ENCODE measurements at places on chromosomes 11 and 22.

DNA sequence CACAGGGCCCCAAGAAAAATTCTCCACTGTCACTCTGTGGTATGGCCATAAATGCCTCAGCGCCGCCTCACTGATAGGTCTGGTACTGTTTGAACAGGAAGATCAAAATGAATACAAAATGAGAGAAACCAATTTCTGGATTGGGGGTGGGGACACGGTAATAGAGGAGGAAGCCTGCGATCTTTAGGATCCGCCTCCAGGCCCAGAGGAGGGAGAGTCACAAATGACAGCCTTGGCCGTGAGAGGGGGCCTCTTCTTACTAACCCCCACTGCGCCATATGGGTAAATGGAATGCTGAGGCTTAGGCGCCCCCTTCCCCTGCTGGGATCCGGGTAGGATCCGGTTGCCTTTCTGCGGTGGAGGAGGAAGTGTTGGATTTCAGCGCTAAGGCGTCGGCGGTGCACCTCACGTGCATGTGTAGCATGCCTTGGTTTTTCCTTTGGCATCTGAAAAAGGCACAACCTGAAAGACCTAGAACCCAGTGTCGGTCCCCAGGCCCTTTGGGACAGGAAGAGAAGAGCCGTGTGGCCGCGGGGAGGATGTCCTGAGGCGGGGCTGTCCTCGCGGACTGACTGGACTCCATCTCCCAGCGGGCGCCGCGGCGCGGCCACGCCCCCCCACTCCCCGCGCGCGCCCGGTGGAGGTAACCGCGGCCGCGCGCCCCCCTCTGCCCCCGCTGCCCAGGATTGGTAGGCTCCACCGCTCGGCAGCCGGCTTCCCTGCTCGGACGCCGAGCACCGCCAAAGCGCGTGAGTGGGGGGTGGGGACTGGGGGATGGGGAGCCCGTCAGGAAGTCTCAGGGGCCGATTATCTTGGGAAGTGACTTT lies 718 bp upstream of the MADD start:
- DNase-seq = peak; percentile 69

- DNase-seq = peak; percentile 22
Measured at GRCh38 chr11:105109855-105110687, 29.5 kb downstream of the CARD18 start.

DNA sequence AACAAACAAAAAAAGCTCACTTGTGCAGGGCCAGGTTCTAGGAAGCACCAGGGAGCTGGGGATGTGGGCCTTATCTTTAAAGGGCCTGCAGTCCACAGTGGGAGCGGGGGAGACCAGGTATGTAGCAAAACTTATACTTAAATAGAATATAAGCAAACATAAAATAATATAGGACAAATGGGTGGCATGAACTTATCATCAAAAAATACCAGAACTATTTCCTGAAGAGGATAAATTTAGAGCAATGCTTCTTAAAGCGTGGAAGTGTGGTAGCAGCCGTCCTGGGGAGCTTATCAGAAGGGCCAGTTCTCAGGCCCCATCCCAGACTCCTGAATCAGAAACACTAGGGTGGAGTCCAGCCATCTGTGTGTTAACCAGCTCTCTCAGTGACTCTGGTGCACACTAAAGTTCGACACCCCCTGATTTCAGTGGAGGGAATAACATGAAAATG lies 9.3 kb downstream of the VPS26B start:
- DNase-seq = no peak

GRCh38 chr11:86896441-86896841 lies 58.8 kb downstream of the FZD4 start:
- DNase-seq = peak; percentile 65

DNA sequence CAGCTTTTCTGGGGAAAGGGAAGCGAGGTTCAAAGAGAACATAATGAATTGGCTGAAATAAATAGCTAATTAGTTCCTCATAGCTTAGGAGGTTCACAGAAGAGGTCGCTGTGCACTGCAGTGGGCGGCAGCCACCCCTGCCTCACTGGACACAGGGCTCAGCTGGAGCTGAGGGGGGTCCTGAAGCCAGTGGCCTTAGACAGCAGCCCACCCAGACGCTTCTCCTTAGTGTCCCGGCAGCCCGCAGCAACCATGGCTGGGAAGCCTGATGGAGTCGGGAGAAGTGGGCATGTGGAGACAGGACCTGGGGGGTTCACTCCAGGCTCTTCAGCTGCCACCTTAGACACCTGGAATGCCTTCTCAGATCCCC lies 75.4 kb downstream of the TRIM29 start:
- no peak for DNase-seq

- DNase-seq = no peak
Measured at GRCh38 chr11:20762980-20763379, 93.6 kb downstream of the NELL1 start.

GRCh38 chr11:35419184-35419829 lies at the start of gene SLC1A2:
Gene SLC1A2 (minus strand): TSS chr11:35419558. CDS start chr11:35418966, 592 bp downstream.
- DNase-seq = no peak

GRCh38 chr22:21567456-21568346 lies at the start of gene UBE2L3:
Gene UBE2L3 (plus strand): TSS chr22:21567714. CDS start chr22:21567745, 31 bp downstream.
- DNase-seq = peak; percentile 57

DNA sequence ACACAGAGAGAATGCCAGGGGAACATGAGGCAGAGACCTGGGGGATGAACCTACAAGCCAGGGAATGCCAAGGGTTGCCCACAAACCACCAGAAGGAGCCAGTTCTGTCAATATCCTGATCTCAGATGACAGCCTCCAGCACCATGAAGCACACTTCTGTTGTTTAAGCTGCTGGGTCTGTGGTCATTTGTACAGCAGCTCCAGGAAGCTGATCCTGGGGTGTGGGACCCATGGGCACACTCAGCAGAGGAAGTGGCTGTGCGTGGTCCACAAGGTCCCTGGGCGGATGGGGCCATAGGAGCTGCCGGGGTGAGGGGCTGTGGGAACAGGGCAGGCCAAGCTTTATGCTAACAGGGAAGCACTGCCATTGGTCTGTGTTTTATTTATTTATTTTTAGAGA lies 12.1 kb downstream of the PPM1F start:
- no peak for DNase-seq

DNA sequence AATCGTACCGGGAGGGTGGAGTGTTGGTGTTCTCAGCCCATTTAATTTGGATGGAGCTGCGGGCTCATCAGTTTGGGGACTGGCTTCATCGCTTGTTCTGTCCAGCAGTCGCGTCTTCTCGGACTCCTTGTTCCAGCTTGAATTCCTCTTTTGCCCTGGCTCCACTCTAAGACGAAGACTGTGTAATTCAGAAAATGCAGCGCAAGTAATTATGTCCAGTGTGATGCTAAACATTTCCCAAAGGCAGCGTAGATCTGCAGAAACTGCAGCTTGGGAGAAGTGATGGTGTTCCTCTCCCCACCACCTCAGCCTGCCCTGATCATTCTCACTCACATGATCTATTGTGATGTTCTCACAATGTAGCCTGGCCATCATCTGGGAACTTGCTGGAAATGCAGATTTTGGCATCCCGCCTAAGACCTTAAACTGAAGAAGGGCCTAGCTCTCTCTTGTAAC lies 666 bp downstream of the SLC25A18 start:
- peak; percentile 55 for DNase-seq

GRCh38 chr22:50269970-50270665 lies at the start of gene MAPK11:
Gene MAPK11 (minus strand): TSS chr22:50270380. CDS start chr22:50270292, 88 bp downstream.
- no peak for DNase-seq

DNA sequence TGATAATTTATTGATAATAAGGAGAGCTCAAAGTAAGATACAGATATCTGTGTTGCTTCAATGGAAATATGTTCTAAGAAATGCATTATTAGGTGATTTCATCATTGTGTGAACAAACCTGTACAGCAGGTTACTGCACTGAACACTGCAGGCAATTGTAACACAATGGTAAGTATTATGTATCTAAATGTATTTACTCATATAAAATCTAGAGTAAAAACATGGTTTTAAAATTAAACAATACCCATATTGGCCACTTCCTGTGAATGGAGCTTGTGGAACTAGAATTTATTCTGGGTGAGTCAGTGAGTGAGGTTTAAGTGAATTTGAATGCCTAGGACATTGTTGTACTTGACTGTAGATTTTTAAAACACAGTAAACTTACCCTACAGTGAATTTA lies 722.9 kb upstream of the RAG2 start:
- no peak for DNase-seq

- no peak for DNase-seq
Measured at GRCh38 chr11:35272391-35272902, 133.5 kb downstream of the CD44 start.

- DNase-seq = no peak
Measured at GRCh38 chr22:27224485-27225374, 567.3 kb downstream of the MIAT start.

GRCh38 chr11:78323363-78323762 lies 94.3 kb downstream of the GAB2 start:
- DNase-seq = no peak

GRCh38 chr22:17369439-17370025 lies at the start of gene CECR2:
Gene CECR2 (plus strand): TSS chr22:17369460. CDS start chr22:17369784, 324 bp downstream.
- DNase-seq = no peak

DNA sequence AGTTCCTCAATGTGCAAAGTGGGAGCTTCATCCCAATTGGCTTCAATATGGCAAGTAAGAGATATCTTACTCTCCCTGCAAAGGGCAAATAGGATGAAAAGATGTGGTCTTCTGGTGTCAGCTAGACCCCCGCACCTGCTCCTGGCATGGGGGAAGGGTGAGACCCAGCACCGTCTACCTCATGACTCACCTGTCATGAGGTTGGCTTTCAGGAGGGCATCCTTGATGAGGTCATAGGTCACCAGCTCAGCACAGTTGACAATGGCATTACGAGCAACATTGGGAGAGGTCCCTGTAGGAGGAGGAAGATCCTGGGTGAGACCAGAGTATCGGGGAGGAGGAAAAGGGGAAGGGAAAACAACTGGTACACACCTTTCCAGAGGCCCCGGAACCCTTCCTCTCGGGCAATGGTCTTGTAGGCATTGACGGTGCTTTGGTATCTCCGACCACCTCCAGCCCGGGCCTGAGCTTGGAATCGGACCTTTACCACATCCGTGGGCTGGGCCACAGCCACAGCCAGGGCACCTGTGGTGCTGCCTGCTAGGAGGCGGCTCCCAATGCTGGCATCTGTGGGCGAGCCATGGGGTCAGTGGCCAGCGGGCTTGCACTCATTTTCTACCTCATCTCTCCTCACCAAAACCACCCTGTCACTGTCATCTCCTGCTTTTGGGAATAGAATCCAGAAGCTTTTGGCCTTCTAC lies 6.0 kb downstream of the UCP2 start:
- DNase-seq = no peak

DNA sequence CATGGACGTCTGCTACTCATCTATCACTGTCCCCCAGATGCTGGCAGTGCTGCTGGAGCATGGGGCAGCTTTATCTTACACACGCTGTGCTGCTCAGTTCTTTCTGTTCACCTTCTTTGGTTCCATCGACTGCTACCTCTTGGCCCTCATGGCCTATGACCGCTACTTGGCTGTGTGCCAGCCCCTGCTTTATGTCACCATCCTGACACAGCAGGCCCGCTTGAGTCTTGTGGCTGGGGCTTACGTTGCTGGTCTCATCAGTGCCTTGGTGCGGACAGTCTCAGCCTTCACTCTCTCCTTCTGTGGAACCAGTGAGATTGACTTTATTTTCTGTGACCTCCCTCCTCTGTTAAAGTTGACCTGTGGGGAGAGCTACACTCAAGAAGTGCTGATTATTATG lies 9.2 kb upstream of the OR9Q2 start:
- no peak for DNase-seq

- no peak for DNase-seq
Measured at GRCh38 chr11:105179542-105180278, 40.1 kb upstream of the CARD18 start.

DNA sequence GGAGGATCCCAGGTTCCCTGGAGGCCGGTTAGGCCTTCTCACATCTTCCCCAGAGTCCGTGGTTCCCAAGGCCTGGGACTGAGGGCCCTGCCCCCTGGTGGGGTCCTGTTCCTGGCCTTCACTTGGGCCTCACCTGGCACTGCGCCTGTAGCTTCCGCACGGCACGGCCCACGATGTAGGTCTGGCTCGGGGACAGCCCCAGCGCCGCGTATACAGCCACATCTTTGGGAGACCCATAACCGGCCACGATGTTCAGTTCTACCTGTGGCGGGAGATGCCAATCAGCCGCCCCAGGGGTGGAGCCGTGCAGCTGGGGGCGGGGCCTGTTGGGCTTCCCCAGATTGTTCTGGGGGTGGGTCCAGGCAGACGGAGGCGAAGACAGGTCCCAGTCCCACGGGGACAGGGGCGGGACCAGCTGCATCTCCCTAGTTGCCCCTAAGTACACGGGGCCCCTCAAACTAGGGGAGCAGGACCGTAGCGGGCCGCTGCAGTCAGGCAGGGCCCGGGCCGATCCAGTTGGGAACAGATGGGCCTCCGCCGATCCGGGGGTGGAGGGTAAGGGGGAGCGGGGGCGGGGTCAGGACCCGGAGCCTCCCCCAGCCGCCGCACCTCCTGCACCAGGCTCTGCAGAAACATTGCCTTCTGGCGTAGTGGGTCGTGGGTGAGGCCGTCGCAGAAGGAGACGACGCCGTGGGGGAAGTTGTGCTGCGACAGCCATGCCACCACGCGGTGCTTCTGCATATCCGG lies 10.1 kb downstream of the AIP start:
- DNase-seq = no peak

GRCh38 chr11:40118780-40119179 lies 1340.7 kb downstream of the LRRC4C start:
- DNase-seq = no peak

- no peak for DNase-seq
Measured at GRCh38 chr11:130516554-130517505, 68.4 kb downstream of the ADAMTS15 start.

DNA sequence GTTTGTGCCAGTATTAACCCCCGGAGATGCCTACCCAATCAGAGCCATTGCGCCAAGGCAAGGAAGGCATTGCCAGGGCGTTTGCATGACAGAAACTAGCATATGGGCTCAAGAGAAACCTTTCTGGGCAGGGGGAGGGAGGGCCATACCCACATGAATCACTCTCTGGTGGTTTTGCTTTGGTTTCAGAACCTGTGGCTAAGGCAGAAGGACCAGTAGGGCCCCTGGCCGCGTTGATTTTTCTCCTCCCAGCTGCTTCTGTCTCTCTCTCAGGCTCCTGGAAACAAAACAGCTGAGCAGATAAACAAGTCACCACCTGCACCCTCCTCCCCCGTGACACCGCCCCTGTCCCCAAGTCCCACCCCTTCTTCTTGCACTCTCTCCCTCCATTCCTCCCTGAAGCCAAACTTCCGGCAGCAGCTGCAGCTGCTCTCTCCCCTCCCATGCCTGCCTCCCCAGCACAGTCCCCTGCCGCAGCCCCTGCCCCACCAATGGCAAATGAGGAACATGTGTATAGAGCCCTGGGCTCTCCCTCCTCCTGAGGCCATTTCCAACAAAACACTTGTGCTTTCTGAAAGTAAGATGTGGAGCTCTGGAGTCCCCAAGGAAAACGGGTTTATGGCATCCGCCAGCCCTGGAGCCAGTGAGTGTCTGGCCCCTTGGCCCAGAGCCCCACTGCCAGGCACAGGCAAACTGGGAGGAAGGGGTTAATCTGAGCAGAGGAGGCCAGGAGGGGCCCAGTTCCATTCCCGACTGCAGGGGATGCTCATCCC lies 39.0 kb upstream of the ADA2 start:
- no peak for DNase-seq

- DNase-seq = no peak
Measured at GRCh38 chr22:40954113-40954512, 2.9 kb downstream of the RBX1 start.

GRCh38 chr11:130087294-130087926 lies 17.7 kb downstream of the APLP2 start:
- DNase-seq = no peak

- DNase-seq = no peak
Measured at GRCh38 chr11:73536961-73537360, 61.0 kb downstream of the FAM168A start.

Data from GM04504 (cell line).